ENCODE measurements at places on chromosomes 6 and 20.

DNA sequence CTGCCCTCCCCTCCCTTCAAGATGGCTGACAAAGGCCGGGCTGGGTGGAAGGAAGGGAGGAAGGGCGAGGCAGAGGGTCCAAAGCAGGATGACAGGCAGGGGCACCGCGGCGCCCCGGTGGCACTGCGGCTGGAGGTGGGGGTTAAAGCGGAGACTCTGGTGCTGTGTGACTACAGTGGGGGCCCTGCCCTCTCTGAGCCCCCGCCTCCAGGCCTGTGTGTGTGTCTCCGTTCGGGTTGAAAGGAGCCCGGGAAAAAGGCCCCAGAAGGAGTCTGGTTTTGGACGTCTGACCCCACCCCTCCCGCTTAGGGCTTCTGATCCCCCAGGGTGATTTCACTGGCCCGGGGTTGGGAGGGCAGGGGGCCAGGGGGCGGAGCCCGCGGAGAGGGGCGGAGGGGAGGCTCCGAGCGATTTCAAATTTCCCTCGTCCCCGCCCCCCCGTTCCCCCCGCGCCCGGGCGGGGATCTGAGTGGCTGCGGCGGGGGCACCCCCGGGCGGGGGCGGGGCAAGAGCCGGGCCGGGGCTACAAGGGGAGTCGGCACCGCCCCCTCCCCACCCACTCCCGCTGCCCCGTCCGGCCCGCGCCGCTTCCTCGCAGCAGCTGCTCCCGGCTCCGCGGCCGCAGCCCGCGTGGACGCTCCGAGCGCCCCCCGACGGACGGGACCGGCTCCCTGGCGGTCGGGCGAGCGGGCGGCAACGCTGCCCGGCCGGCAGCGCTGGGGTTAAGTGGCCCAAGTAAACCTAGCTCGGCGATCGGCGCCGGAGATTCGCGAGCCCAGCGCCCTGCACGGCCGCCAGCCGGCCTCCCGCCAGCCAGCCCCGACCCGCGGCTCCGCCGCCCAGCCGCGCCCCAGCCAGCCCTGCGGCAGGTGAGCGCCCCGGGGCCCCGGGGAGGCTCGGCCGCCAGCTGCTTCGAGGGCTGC, at the start of gene DNMT3B:
Gene DNMT3B (plus strand): TSS at position 555 of the 923 bp plus-strand sequence. CDS start 17,939 bp downstream, outside the sequence.
- DNase-seq = peak; percentile 67

DNA sequence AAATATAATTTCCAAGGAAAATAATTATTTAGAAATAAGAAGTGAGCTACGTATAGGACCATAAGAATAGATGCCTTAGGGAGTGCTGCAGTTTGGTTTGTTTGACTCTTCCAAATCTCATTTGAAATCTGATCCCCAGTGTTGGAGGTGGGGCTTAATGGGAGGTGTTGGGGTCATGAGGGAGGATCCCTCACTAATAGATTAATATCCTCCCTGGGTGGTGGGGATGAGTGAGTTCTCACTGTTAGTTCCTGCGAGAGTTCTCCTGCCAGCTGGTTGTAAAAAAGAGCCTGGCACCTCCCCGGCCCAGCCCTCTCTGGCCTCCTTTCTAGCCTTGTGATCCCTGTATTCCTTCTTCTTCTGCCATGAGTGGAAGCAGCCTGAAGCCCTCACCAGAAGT, 69.3 kb downstream of the RCAN2 start:
- DNase-seq = no peak

DNA sequence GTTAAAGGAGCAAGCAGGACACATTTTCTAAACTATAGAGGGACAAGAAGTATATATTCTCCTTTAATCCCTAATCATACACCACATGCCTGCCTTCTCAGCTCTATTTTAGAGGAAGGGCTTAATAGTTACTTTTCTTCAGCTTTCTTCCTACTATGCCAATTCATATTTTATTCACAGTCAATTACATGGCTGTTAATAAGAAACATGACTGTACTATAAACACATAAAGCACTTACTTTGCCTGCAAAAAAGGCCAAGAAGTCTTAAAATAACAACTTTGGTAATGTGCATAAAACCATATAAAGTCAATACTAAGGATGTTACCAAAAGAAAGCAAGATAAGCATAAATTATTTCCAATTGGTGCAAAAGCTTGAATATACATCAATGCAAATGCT, 6.4 kb downstream of the KIAA0408 start:
- DNase-seq = no peak

- DNase-seq = no peak
Observed at GRCh38 chr6:21967056-21967974, 329.5 kb downstream of the PRL start.

DNA sequence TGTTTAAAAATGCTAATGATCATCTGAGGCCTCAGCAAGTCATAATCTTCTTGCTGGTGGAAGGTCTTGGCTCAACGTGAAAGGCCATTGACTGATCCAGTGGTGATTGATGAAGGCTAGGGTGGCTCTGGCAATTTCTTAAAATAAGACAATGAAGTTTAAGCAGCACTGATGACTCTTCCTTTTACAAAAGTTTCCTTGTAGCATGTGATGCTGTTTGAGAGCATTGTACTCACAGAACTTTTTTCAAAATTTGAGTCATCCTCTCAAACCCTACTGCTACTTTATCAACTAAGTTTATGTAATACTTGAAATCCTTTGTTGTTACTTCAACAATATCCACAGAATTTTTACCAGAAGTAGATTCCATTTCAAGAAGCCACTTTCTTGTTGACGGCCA, 382.3 kb downstream of the ESR1 start:
- no peak for DNase-seq

DNA sequence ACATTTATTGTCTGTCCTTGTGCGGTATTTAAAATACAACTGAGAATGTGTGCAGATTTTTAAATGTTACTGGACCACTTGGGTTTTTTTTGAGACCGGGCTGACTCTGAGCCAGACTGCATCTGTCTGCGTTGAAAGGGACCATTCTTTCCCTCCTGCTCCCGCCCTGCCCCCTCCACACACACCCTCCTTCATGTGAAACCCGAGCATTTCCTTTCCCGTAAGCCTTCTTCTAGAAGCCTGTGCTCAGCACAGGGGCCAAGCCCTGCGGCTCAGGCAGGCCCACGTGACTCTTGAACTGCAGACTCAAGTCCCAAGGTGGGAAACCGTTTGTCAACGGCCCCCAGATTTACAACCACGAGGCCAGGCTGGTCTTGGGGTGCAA, 82.7 kb upstream of the FOXC1 start:
- no peak for DNase-seq

- DNase-seq = no peak
Observed at GRCh38 chr6:63465750-63466149, 106.5 kb upstream of the LOC128125822 start.

- no peak for DNase-seq
Observed at GRCh38 chr20:45187693-45188092, 13.0 kb downstream of the PI3 start.

- DNase-seq = no peak
Observed at GRCh38 chr6:14546036-14546435, 428.5 kb downstream of the CD83 start.

- DNase-seq = peak; percentile 92
Observed at GRCh38 chr6:29552512-29553051, 7.0 kb downstream of the UBD start.

DNA sequence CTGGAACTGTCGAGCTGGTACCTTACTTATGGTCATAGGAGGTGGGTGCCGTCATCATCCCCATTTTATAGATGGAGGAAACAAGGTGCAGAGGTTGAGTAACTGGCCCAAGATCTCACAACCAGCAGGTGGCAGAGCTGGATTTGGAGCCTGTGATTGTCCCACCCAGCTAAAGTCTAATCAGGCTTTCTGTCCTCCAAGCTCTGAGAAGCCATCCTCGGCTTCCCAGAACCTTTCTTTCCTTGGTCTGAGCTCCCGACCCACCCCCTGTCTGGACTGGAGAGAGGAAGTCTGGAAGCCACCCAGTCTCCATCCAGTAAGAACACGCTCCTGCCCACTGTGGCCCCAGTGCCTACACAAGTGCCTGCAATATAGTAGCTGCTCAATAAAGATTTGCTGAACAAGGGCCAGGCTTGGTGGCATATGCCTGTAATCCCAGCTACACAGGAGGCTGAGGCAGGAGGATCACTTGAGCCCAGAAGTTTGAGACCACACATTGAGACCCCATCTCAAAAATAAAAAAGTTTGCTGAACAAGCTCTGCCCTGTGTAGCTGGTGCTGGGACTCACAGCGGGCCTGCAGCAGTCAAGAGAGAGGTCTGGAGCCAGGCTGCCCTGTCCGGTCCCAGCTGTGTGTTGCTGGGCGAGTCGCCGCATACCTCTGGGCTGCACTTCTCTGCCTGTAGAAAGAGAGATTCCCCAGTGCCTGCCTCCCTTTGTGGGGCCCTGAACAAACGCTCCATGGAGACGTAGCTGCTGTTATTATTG, 32.5 kb upstream of the DLGAP4 start:
- DNase-seq = peak; percentile 0

- no peak for DNase-seq
Observed at GRCh38 chr6:52227495-52227894, 16.8 kb downstream of the IL17F start.

DNA sequence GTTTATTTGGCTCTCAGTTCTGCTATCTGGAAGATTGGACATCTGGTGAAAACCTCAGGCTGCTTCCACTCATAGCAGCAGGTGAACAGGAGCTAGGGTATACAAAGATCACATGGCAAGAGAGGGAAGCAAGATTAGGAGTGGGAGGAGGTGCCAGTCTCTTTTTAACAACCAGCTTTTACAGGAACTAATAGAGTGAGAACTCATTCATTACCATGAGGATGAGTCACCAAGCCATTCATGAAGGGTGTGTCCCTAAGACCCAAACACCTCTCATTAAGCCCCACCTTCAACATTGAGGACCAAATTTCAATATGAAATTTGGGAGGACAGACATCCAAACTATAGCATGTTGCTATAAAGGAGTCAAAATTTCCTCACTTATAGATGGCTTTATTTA, 85.4 kb upstream of the HCRTR2 start:
- DNase-seq = no peak

- no peak for DNase-seq
Observed at GRCh38 chr6:106745197-106745770, 115.9 kb downstream of the QRSL1 start.

DNA sequence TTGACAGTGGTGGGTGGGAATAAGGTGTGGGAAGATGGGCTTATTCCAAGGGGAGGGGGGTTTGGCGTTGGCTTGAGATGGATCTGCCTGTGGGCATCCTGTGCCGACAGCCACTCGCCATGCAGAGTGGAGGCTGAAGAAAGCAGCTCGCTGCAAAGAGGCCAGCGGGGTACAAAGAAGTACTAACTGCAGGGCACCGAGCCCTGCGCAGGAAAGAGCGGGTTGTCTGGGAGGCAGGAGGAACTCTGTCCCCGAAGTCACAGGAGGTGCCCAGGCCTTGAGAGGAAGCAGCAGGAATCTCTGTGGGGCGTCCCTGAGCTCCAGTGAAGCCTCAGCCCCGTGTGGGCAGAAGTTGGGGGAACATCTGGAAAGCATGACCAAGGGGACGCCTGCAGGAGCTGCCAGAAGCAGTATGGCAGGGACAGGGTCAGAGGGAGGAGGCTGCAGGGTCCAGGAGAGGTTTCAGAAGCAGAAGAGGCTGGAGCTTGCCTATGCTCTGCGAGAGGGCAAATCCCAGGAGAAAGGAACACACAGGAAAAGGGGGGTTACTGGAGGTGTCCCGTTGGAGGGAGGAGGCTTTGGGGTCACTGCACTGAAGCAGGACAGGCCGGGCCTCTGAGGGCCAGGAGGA, 77.2 kb downstream of the THBS2 start:
- DNase-seq = no peak

- DNase-seq = peak; percentile 83
Observed at GRCh38 chr6:137698636-137699030, 168.4 kb upstream of the TNFAIP3 start.

GRCh38 chr6:168793649-168794048, 352.7 kb downstream of the SMOC2 start:
- DNase-seq = no peak

DNA sequence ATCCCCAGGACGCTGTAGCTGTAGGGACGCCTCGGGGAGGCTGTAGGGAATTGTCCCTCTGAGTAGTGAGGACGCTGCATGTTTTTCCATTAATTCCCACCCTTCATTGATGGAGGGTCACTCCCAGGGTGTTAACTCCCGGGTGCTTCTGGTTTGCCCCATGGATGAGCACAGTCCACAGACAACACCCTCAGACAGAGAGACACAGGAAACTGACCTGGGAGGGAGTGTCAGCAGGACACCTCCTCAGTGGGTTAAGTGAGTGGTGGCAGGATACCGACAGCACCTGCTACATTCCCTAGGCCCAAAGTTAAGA, 53.5 kb downstream of the LINC00237 start:
- no peak for DNase-seq

- peak; percentile 89 for DNase-seq
Observed at GRCh38 chr6:113632220-113632864, 224.8 kb upstream of the MARCKS start.

- no peak for DNase-seq
Observed at GRCh38 chr6:99789767-99790166, 183.1 kb downstream of the PRDM13 start.

DNA sequence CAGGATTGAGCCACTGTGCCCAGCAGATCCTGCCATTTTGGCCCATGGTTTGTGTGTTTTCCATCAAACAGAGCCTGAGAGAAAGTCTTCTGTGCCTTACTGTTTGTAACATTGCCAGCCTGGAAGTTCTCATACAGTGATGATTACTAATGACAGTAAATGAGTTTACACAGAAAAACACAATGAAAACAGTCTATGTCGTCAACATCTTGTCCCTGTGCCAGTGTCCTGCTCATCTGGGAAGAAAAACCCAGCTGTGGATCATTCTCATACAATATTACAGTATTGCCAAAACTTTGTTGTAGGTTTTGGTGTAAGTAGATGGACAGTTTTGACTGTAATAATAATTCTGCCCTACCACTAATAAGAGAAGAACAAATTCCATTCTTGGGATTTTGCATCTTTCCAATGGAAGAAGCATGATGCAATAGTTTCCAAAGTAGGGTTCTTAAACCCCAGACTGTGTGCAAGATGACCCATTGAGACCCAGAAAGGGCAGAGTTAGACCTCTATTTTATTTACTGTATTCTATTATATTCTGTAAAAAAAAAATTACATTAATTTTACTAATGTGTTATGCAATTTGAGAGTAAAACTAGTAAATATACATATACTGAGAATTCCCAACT, 135.0 kb upstream of the JARID2 start:
- no peak for DNase-seq

GRCh38 chr6:105077596-105078385, 102.0 kb downstream of the POPDC3 start:
- peak; percentile 26 for DNase-seq

- DNase-seq = no peak
Observed at GRCh38 chr6:45653117-45653883, 275.6 kb upstream of the SUPT3H start.

DNA sequence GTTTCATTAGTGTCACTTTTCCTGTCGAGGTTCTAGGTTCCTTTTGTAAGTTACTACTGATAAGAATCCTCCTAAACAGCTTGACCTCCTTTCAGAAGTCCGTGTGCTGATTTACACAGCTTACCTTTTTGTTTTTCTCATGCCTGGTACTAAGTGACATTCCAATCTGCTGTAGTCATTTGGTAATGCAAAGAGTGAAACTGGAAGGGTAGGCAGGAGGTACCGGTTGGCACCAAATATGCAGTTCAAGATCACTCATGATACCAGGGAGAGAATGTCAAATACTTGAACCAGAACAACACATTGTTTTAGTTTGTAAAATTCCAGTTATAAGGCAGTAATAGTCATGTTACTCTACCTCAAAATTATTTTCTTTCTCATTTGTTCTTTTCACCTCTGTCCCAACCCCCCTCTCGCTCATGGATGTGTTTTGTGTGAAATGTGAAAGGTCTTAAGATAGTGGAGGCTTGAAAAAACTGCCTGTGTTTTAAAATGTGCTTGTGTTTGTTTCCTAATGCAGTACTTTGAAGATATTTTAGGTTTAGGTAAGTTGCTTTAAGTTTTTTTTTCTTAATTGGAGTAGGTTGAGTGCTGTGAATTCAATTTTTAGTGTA, 23.2 kb downstream of the AFDN start:
- DNase-seq = no peak

GRCh38 chr6:38943964-38944363, 104.6 kb upstream of the GLP1R start:
- DNase-seq = no peak
